Eye (tissue), 1 donor: ENCODE measurements at places on chromosomes 3 and 15.
A peak's percentile ranks its signal among the peaks of the same experiment; 100 is the strongest.

DNA sequence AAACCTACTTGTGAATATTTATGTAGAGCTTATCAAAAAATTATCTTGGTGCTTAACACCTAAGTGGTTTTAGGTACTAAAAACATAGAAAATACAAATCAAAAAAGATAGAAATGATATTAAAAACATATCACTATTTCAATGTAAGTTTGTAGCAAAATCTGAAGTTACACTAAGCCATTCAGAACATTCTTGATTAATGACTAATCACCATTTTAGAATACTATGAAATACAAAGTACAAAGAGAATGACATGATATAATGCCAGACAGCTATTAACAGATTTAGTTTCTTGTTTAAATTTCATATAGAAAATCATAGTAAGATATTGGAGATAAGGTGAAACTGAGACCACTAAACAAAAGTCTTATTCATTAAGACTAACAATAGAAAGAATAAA lies 169.7 kb upstream of the AGTR1 start:
- DNase-seq, result no peak

GRCh38 chr3:23607184-23607847 lies 198.4 kb upstream of the UBE2E1 start:
- DNase-seq, result no peak

DNA sequence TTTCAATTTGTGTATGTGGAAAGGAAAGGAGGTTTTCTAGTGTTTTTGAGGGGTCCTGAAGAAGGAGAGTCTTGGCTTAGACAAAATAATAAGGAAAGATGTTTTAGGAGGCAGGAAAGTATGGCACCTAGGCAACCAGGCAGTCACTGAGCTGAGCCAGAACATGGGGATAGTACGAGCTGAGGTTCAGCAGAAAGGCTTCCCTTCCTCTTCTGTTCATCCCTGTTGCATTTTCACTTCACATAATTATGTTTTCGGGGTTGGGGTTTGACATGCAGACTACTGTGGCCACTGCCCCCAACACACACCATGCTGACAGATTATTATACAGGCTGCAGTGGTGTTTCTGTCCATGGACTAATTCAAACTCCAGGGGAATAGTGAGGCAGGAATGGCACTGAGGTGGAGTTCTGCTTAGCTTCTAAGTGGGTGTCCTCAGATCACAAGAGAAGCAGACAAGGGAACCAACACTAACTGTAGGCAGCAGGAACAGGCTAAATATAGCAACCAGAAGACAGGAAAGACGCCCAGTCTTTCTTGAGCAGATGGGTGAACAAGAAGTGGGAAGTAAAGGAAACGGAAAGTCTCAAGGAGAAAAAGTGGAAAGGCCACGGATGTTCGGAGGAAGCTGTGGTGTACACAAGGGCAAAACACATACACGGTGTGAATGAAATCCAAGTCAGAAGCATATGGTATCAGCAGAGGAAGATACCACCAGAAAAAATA lies 305.8 kb downstream of the PLCL2 start:
- no peak for DNase-seq

- no peak for DNase-seq
Measured at GRCh38 chr3:183875411-183875810, 9.3 kb downstream of the PARL start.

DNA sequence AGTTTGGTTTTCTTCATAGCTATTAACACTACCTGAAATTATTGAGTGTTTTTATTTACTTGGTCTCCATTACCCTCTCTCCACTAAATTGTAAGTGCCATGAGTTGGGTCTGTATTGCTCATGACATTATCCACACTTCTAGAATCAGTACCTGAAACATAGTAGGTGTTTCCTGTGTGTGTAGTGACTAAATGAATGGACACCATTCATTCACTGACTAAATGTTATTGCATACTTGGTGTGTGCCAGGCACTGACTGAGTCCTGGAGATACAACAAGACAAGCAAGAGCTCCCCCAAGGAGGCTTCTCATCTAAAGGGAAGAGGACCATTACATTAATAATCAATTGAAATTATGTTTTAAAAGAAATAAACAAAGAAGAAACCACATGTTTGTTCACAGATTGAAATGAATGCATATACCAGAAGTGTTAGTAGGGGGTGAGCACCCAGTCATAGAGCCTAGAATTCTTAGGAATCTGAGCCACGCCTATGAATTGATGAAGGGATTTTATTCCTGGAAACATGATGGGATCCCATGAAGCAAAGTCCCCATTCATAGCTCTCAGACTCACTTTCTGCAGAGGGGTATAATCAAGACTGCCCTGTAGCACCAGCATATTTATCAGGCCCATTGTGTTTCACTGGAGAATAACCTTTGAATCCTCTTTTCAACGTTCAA lies 31.7 kb upstream of the ATOSA start:
- no peak for DNase-seq

GRCh38 chr3:100063929-100064461 lies 50.3 kb downstream of the FILIP1L start:
- no peak for DNase-seq

DNA sequence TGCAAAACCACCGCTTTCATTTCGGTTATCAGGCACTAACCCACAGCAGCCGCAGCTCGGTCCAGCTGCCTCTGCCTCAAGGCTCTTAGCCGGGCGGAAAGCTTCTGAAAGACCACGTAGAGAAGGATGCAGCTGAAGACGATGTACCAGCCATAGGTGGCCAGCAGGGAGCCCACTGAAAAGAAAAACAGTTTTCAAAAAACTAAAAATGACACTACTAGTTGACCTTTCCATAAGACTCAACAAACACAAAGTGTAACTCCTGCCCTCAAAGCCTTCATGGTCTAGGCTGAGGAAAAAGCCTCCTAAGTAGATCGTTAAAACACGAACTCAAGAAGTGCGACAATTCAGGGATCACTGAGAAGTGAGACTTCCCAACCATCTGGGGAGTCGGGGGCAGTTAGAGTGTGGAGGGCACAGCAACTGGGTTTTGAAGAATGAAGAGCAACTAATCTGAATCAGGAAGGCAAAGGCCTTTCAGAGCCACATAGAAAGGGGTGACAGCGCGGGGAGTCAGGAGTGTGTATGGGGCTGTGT lies 716 bp downstream of the SELENOS start:
- peak; percentile 43 for DNase-seq

DNA sequence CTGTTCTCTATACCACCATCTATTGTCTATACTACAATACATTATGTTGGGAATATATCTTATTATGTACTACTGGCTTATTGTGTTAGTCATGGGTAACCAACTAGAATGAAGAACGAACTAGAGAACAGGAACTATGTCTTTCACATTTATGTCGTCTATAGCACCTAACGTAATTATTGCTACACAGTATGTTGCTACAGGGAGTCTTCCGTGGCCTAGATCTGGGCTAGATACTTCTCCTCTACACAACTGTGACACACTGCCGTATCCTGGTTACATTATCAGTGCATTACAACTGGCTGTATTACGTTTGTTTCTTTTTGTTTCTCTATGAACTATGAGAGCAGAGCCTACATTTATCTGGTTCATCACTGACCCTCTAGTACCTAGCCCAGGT lies 34.0 kb downstream of the SCG5 start:
- DNase-seq, result no peak

DNA sequence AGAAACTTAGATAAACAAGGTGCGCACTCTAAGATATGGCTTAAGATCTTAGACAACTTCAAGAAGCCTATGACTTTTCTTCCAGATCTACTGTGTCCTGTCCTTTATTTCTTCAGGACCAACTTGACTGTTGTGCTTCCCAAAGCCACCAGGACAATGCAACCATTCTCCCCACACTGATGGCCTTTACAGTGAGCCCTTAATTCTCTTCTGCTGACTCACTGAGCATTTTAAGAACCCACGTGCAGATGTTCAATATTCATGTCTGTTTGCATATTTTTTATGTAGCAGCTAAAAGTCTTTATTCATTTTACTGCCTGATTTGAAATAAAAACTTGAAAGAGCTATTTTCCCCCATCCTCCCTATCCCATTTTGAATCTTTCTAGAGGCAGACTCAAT lies 103.3 kb upstream of the SLC2A2 start:
- no peak for DNase-seq

GRCh38 chr3:17035966-17036365 lies 151.2 kb downstream of the PLCL2 start:
- no peak for DNase-seq

DNA sequence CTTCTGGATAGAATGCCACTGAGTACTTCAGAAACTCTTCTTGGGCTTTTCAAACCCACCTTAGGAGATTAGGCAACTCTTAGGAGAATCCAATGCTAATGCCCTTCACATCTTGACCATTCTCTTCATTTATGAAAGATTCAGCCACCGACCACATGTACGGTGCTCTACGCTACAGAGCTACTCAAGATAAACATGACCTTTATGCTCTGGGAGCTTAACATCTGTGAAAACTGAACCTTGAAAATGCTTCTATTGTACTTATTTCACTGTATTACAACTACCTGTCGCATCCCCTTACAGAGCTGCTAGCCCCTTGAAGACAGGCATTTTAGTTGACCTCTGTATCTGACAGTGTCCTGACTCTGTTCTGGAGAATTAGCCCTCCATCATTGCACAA lies 19.5 kb upstream of the ARRDC4 start:
- DNase-seq, result no peak

DNA sequence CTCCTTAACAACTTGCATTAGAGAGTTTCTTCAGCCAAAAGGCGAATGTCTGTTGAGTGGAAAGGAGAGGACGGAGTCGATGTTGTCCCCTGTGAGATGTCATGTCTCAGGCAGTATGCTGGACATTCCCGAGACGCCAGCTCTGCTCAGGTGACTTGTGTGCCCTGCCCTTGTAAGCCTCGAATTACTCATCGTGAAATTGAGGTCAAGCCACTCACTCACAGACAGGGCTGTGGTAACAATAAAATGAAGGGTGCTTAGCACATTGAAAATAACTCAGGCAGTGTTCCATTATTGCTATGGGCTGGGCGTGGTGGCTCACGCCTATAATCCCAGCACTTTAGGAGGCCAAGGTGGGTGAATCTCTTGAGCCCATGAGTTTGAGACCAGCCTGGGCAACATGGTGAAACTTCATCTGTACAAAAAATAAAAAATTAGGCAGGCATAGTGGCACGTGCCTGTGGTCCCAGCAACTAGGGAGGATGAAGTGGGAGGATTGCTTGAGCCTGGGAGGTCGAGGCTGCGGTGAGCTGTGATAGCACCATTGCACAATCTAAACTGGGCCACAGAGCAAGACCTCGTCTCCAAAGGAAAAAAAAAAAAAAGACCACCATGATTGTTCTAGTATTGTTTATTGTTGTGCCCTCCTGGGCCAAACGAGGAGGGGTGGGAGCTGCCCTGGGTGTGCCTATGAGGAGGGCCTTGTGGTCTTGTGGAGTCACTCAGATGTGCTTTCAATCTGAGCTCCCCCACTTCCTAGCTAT lies 214.4 kb downstream of the THSD4 start:
- DNase-seq, result no peak

DNA sequence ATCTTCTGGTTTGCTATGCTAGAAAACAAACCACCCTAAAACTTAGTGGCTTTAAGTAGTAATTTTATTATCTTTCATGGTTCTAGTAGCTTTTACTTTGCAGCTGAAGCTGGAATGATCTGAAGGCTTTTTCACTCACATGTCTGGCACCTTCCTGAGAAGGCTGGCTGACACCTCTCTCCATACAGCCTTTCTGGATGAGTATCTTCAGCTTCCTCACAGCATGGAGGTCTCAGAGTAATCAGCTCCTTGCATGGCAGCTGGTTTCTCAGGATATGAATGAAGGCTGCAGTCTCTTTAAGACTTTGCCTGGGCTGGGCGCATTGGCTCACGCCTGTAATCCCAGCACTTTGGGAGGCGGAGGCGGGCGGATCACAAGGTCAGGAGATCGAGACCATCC lies 50.0 kb downstream of the TNIK start:
- no peak for DNase-seq

- DNase-seq, result no peak
Measured at GRCh38 chr3:151845306-151845905, 28.0 kb upstream of the SUCNR1 start.

GRCh38 chr3:147846854-147847478 lies 437.8 kb downstream of the ZIC1 start:
- DNase-seq, result no peak

DNA sequence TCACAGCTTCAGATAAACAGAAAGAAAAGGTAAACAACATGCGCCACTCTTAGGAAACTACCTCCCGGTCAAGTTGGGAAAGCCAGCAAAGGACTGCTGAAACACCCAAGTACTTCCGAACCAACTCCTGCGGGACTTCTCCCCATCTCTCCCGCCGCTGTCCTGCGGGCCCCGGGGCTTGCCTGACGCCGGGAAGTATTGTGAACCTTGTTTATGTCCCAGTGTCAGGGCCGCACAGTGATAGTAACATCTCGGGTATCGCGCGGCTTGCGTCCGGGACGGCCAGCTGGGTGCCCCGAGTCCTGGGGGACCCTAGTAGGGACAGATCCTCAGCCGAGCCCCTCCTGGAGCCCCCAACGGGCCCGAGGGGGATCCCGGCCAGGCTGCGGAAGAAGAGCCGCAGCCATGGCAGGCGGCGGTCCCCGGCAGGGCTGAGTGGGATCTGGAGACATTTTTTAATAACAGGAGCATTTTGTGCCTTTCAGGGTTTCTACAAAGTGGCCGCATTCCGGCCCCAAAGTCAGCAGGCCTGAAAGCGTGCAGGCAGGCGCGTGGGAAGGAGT lies 756 bp downstream of the CLPX start:
- DNase-seq, result peak; percentile 69

- peak; percentile 34 for DNase-seq
Measured at GRCh38 chr3:182697345-182697919, 95.9 kb upstream of the ATP11B start.

GRCh38 chr3:60079076-60079475 lies 1029.3 kb upstream of the CFAP20DC start:
- no peak for DNase-seq

DNA sequence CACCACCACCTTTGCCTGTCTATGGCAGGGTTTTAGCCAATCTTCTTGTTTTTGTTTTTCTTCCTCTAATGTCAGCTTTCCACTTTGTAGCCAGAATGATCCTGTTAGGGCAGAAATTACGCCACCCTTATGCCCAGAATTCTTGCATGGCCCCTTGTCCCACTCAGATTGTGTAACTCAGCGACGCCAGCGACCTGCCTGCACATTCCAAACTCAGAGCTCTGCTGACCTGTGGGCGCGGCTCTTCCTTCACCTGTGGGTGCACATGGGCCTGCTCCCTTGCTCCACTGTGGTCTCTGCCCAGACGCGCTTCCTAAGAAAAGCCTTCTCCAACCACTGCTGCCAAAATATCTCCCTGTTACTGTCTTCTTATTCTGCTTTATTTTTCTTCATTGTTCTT lies 45.0 kb downstream of the MED12L start:
- no peak for DNase-seq

DNA sequence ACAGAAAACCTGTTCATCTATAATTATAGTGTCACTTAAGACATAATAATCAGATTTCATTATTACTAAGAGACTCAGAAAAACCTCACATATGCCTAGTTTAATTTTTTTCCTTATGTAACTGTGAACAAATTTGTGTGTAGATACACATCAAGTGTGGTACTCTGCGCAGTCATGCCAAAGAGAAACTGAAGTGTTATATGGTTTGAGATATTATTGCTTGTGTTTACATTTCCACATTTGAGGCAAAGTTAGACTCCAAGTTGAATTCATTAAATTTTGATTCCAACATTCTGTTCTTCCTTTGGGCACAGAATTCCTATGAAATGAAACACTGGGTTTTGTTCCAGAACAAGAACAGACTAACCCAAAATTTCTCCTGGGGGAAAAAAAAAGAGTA lies 2.2 kb downstream of the MBNL1 start:
- DNase-seq, result no peak
